ENCODE measurements at places on chromosomes 11 and 22.
A peak's percentile ranks its signal among the peaks of the same experiment; 100 is the strongest.

DNA sequence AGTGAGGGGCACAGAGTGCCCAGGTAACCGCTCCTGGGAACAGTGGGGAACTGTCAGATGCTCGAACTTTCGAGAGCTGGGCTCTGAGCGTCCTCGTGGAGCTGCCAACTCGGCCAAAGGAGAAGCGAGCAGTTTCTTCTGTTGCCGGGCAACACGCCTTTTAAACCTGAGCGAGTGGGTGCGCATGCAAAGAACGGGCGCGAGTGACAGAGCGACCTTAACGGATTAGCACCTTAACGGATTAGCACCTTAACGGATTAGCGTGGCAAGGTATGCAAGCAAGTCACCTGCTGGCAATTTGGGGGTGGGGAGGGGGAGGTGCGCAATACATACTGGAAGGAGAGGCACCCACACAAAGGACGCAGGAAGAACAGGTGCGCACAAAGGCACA lies 61.8 kb upstream of the PRODH start:
- no peak for DNase-seq

- DNase-seq, result no peak
Observed at GRCh38 chr11:83166193-83166866, 9.4 kb downstream of the PCF11 start.

DNA sequence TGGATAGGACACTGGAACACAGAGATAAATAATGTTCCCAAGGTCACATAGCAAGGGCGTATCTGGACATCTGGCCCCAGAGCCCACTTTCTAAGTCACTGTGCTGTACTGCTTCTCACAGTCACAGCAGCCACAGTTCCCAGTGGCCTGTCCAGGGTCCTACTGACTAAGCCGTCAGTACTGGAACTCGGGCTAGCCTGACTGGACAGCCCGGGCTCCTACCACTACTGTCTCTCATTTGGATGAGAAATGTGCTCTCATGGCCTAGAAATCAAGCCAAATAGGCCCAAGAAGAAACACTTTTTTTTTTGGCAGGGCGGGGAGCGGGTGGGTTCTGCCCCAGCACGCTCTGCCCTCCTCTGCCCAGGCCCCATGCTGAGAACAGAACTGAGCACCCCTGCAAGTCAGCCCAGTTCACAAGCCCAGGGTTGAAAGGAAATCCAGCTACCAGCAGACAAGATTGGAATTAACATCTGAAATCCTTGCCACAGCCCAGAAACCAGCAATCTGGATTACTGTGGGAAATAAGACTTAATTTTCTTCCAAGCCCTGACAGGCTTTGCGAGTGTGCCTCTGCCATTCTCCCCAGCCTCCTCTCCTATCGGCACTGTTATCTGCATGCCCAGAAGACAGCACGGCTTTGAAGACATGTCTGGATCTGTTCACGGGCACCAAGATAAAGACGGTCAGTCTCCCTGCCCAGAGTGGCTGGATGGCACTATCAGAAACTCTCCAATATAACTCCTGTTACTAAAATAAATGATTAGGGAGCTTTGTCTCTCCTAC lies 182.9 kb upstream of the NCAM1 start:
- no peak for DNase-seq

DNA sequence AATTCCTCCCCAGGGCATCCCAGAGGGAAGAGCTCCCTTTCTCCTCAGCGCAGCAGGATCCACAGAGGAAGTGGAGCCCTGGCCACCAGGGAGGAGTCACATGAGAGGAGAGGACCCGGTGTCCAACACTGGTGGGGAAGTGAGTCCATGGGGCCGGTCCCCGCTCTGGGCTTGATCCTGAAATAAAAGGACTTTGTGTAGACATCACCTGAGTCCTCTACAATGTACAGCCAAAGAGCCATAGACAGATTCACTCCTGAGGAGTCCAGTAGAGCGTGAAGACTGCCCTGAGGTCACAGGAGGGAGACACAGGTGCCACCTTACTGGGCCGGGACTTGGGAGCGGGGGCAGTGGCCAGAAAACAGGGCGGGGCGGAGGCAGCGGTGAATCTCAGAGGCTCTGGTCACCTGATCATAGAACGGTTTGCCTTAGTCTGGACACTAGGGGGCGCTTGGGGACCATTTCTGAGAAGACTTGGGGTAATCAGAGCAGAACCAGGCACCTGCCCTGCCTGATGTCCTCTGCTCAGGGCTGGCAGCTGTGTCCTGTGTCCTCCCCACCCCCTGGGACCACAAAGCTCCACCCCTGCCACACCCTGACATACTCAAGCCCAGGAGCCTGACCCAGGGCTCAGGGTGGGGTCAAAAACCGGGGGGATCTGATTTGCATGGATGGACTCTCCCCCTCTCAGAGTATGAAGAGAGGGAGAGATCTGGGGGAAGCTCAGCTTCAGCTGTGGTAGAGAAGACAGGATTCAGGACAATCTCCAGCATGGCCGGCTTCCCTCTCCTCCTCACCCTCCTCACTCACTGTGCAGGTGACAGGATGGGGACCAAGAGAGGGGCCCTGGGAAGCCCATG lies 112.7 kb downstream of the VPREB1 start:
- DNase-seq, result peak; percentile 9

GRCh38 chr11:128294001-128294670 lies 293.2 kb downstream of the ETS1 start:
- no peak for DNase-seq

DNA sequence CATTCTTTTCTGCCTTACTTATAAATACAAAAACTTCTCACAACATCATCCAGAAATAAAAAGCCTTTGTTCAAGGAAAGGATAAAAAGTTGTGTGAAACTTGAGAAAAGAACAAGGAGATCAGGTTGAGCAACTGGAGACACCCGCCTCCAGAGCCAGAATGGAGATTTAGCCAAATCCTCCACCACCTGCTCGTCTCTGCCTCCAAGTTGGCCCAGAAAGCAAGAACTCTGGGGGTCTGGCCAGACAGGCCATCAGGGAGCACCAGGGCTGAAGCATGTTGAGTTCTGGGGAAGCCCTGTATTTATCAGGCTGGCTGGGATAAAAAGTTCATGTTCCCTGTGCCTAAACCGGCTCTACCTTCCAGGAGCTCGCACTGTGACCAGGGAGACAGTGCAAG lies 14.9 kb downstream of the SMCO4 start:
- no peak for DNase-seq

DNA sequence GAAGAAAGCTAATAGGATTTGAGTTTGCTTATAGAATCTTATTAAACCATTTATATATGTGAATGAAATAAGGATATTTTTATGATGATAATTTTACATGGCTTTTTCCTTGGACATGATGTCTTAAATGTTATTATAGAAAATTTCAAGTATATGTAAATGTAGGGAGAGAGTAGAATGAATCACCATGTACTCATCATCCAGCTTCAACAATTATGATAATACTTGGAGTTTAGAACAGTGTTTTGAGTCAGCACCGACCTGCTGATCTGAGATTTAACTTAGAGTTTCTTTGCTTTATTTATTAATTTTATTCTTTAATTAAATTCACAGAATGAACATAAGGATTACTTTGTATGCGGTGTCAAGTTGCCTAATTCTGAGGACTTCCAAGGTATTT lies 193.5 kb downstream of the UVRAG start:
- DNase-seq, result no peak

DNA sequence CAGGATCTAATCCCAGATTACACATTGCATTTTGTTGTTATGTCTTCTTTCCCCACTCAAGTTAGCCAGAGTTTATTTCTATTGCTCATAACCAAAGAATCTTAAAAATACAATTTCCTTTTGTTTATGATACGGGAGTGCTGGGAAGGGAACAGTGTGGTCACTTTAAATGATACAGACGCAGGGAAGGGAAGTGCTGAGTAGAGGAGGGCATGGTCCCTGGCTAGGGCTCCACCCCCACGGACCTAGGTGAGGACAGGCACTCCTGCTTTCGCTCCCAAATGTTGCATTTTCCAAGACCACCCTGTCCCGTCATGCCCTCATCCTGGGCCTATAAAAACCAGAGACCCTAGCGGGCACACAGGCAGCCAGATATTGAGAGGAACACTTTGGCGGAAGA lies 30.6 kb upstream of the NARS2 start:
- no peak for DNase-seq

DNA sequence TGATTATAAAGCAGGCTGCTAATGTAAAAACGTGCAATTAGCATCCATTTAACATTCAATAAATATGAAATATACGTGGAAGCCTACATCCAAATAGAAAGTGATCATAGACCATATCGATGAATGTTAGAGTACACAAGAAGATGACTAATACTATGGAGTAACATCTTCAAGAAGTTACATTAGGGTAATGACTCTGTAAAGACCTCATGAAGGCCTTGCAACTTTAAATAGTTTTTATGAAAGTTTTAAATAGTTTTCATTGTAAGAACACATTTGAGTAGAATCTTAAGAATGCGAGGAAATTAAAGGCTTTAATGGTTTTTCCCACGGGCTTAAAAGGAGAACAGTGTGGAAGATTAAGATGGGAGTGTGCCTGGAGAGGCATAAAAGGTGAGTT lies 1.4 kb downstream of the TRIM34 start:
- DNase-seq, result no peak

GRCh38 chr11:119376197-119376847 lies 5.2 kb downstream of the USP2 start:
- DNase-seq, result no peak

DNA sequence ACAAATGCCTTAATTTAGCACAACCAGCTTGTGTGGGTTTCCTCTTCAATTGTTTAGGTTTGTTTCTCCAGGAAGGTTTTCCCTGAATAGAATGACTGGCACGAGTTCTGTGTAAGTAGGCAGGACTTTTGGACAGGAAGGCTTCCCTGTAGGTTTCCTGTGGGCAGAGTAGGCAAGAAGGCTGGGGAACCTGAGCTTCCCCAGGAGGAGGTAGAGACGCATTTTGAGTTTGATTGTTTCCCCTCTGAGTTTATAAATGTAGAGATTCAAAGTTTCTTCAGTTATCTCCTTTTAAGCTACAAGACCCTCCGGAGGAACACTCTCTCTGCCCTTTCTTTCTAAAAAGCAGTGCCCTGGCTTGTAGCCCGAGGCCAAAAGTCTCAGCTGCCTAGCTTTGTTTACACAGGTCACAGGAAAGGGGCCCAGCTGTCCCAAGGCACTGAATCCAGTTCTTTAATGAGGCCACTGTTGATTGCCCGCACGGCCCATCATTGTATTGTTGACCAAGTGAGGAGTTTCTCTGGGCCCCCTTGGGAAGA lies 66.6 kb upstream of the RDX start:
- no peak for DNase-seq

- DNase-seq, result no peak
Observed at GRCh38 chr11:82539669-82540068, 194.0 kb downstream of the FAM181B start.

DNA sequence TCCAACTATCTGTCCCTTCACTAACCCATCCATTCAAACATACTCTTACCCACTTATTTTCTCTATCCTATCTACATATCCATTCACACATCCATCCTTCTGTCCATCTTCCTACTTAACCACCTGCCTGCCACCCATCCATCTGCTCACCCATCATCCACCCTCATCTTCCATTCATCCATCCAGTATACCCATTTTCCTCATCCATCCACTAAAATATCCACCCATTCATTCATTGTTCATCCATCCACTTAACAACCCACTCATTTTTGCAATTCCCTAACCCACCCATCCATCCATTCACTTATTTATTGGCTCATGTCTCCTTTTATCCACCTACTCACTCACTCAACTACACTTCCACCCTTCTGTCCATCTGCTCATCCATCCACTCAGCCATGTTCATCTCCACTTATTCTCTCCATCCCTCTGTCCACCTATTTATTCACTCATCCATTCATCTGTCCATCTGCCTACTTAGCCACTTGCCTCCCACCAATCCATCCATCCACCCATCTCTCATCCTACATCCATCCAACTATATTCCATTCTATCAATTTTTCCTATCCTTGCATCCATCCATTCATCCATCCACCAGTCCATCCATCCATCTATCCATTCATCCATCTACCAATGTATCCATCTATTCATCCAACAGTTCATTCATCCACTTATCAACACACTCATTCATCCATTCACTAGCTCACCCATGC lies 10.6 kb downstream of the LHFPL7 start:
- no peak for DNase-seq

DNA sequence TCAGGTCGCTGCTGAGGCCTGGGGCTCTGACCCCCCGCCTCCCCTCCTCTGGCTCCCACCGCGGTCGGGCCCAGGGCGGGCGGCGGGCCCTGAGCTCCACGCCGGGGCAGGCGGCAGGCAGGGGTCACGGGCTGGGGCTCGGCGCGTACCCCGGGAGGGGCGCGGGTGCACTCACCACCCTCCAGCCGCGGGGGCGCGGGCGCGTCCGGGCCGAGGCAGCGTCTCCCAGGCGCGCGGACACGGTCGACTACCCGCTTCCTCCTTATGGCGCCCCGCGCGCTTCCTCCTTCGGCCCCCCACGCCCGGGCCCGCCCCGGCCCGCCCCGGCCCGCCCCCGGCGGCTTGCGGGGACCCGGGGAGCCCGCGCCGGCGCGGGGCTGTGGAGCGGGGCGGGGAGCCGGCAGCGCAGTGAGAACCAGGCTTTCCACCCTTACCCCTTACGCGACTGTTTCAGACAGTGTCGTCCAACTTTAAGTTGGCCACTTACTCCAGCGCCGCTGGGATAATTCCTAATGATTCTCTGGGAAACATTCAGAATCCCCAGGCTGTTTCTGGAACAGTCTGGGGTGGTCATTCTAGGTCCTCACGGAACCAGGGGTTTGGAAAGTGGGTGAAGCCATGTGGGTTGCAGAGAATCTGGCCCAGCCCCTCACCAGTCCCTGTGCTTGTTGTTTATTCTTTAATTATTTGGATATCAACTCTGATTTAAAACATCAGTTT lies at the start of gene BID:
Gene BID (minus strand): TSS at position 264 of the 720 bp plus-strand sequence. CDS start 24,353 bp downstream, outside the sequence.
- no peak for DNase-seq

DNA sequence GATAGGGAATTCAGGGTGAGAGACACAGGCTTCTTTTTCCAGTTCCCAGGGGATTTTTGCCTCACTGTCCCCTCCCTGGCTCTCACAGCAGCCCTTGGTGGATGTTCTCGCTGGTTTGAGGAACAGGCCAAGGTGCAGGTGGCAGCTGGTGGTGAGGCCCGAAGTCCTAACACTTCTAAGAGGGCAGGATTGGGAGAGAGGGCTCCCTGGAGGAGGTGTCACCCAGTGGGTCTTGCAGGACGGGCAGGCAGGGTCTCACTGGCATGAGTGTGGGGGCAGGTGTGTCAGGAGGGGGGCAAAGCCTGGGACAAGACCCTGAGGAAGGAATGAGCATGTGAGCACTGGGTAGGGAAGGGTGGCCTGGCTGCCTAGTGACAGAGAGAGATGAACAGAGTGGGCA lies 9.2 kb downstream of the ADORA2A start:
- no peak for DNase-seq

Measured in non-pigmented ciliary epithelial cell (primary cell).